ENCODE measurements at places on chromosomes 4 and X. TPM values are rescaled to one million over a fixed set of nuclear protein-coding genes. Genes with fewer than 3 reads are reported as not detected.

PABPC1L2B gene
- total RNA-seq, result not detected

PCDH10 gene
- total RNA-seq, result 85.6 TPM

SPANXB1 gene
- not detected for total RNA-seq

ADH6 gene
- not detected for total RNA-seq

TMEM144 gene
- 4.9 TPM for total RNA-seq

HOPX gene
- 0.26 TPM for total RNA-seq
